ENCODE measurements at places on chromosomes 6 and 20. TPM values are rescaled to one million over a fixed set of nuclear protein-coding genes. Genes with fewer than 3 reads are reported as not detected.

F13A1 gene
- total RNA-seq = not detected

TAGAP gene
- not detected for total RNA-seq

BTN1A1 gene
- not detected for total RNA-seq

PDE7B gene
- 53.1 TPM for total RNA-seq

CLDN20 gene
- not detected for total RNA-seq

CD24 gene
- total RNA-seq = 3.3 TPM

MYMX gene
- 0.33 TPM for total RNA-seq

FAM83C gene
- total RNA-seq = not detected

TFAP2D gene
- 0.46 TPM for total RNA-seq
